ENCODE measurements at places on chromosomes 4 and X. TPM values are rescaled to one million over a fixed set of nuclear protein-coding genes. Genes with fewer than 3 reads are reported as not detected.

GRCh38 chr4:40952217-40952616 lies 202.5 kb downstream of the NSUN7 start:
- no peak for DNase-seq
- H3K4me1 ChIP-seq, result no peaks in the 10 kb centered on the region
- no peaks in the 10 kb centered on the region for H3K27me3 ChIP-seq
- no peak overlapping the region for H3K27ac ChIP-seq

DNA sequence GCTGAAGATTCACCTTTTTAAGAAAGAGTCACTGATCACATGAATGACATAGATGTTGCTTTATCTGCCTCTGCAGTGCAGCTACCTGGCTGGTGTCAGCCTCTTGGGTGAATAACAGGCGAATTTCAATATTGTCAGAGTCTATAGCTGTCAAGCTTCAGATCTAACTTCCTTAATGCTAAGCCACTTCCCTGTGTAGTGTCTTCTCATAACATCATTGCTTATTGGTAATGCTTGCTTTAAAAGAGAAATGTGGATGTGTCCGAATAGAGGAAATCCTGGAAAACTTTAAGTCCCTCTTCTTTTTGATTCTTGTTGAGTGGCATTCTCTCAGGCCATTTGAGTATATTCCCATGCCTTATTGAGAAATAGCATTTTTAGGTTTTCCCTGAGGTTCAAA lies 7.3 kb upstream of the IGFBP7 start:
- no peak overlapping the region for H3K4me3 ChIP-seq
- H3K27ac ChIP-seq, result no peak overlapping the region
- H3K36me3 ChIP-seq, result no peaks in the 10 kb centered on the region

DNA sequence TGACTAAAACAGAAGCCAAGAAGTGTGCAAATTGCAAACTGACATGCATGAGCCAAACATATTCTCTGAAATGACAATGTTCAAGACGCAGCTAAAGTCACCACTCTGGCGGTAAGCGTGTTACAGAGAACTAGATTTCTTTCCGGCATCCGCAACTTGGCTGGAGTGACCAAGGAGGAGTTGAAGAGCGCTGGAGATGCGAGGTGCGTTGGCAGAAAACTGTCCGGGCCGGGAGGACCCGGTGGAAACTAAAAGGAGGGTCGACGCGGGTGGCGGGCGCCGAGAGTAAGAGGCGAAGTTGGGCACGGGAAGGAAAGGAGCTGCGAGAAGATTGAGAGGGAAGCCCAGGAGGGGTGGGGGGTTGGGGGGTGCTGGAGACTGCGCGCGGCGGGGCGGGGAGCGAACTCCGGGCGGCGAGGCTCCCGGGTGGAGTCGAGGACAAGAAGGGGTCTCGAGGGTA lies 807 bp downstream of the SEL1L3 start:
- H3K27me3 ChIP-seq, result no peaks in the 10 kb centered on the region
- peak; percentile 69 for DNase-seq
- H3K4me3 ChIP-seq, result peak overlapping the region; percentile 90
- H3K4me1 ChIP-seq, result peaks cover 50% of the 10 kb centered on the region

DNA sequence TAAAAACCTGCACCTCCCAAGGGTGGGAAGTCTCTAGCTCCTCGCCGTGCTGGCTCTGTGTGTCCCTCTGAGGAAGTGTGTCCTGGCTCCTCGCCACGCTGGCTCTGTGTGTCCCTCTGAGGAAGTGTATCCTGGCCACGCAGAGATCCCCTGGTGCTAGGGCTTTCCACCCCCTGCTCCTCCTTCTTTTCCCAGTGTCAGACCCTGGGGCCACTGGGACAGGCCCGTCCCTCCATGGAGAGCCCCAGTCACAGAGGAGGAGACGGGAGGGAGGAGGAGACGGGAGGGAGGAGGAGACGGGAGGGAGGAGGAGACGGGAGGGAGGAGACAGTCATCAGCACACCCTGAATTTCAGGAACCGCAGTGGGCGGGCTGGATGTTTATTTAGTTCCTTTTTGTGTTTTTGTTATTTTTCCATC lies 53.8 kb upstream of the HGFAC start:
- DNase-seq, result no peak
- H3K27ac ChIP-seq, result no peak overlapping the region
- H3K4me1 ChIP-seq, result peaks cover 3% of the 10 kb centered on the region
- no peak overlapping the region for H3K4me3 ChIP-seq
- no peaks in the 10 kb centered on the region for H3K27me3 ChIP-seq
- no peaks in the 10 kb centered on the region for H3K36me3 ChIP-seq

DNA sequence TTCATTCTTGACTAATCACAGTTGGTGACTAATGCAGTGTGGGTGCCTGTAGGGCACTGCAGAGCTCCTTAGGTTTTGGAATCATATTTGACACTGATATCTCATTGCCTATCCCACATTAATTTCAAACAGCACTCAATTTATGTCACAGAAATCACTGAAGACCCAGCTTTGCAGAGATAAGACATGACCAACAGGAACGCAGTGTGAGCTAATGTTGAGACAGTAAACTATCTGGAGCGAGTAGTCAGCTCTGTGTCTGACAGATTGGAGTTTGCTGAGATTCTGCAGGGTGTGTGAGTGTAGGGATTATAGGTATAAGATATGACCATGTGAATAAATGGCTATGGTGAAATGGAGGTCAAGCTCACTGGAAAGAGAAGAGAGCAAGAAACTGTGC lies 1586.1 kb upstream of the AGA start:
- H3K36me3 ChIP-seq, result no peaks in the 10 kb centered on the region
- no peaks in the 10 kb centered on the region for H3K4me1 ChIP-seq
- DNase-seq, result no peak

GRCh38 chrX:67104982-67105757 lies 438.7 kb upstream of the AR start:
- H3K4me3 ChIP-seq, result no peak overlapping the region
- no peak for DNase-seq
- H3K4me1 ChIP-seq, result no peaks in the 10 kb centered on the region
- no peaks in the 10 kb centered on the region for H3K27me3 ChIP-seq
- no peak overlapping the region for H3K27ac ChIP-seq
- H3K36me3 ChIP-seq, result no peaks in the 10 kb centered on the region

GRCh38 chr4:128841402-128841801 lies 31.9 kb downstream of the JADE1 start:
- H3K4me3 ChIP-seq, result no peak overlapping the region
- no peaks in the 10 kb centered on the region for H3K27me3 ChIP-seq
- H3K36me3 ChIP-seq, result peaks cover 42% of the 10 kb centered on the region

DNA sequence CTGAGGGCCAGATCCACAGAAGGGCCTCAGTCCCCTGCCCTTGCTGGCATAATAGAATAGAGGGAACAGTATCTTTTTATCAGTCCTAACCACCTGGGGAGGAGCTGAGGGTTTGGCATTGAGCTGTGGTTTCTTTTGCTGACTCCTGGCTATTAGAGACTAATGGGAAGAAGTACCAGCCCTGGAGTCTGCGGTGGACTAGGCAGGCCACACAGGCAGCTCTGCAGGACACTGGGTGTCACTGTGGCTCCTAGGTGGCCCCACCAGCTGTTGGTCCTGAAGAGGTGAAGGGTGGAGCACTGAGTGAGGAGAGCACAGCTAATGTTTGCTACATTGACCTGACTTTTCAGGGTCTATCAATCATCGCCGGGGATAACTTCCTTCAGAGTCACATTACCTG lies 52.8 kb upstream of the GPC4 start:
- no peak for DNase-seq
- no peak overlapping the region for H3K27ac ChIP-seq
- no peaks in the 10 kb centered on the region for H3K27me3 ChIP-seq
- H3K4me3 ChIP-seq, result no peak overlapping the region
- H3K4me1 ChIP-seq, result no peaks in the 10 kb centered on the region

DNA sequence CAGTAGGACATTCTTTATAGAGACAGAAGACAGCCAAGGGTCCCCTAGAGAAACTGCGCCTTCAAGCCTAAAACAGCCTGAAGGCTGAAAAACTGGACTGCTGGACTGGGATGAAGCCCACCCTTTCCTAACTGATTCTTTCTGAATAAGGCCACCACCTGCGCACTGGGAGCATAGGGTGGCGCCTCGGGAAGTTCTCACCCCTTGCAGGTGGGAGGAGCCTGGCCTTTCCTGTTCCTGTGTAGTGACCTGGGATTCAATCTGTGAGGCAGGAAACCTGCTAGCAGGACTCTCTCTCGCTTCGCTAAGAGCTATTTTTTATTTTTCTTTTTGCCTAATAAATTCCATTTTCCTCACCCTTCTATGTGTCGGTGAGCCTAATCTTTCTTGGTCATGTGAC lies 61.8 kb upstream of the KLHL13 start:
- no peaks in the 10 kb centered on the region for H3K4me1 ChIP-seq
- no peaks in the 10 kb centered on the region for H3K36me3 ChIP-seq
- no peak overlapping the region for H3K27ac ChIP-seq
- DNase-seq, result no peak
- H3K27me3 ChIP-seq, result no peaks in the 10 kb centered on the region

DNA sequence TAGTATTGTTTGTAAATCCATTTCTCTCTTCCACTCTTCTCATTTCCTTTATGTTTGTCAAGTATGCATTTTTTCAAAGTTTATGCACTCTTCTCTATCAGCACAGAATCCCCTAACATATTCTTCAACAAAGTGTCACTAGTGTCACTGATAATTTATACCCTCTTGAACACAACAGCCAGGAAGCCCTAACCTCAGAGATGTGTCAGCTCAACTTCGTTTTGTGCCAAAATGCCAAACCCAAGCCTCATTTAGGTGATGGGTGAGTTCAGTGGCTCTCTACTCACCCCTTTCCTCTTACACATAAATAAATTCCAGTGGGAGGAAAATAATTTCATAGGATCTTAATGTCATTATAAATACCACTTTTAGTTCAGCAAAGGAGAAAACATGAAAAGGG lies 22.4 kb upstream of the P2RY10 start:
- H3K27ac ChIP-seq, result no peak overlapping the region
- no peaks in the 10 kb centered on the region for H3K4me1 ChIP-seq
- H3K27me3 ChIP-seq, result no peaks in the 10 kb centered on the region
- no peak for DNase-seq
- no peaks in the 10 kb centered on the region for H3K36me3 ChIP-seq

DNA sequence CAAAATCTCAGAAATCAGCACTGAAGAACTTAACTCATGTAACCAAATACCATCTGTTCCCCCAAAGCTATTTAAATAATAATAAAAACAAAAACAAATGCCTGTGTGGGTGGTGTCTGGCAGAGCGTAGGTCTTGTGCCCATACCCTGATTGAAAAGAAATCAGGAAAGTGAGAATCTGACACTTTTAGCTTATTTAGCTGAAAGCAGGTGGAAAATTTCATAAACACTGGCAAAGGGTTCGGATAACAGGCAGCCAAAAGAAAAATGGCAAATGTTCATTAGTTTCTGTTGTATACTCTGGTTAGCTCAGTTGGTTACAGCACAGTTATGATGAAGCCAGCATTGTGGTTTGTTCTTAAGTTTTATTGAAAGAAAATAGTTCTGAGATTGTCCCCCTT lies 48.3 kb downstream of the REPS2 start:
- no peak overlapping the region for H3K4me3 ChIP-seq
- no peaks in the 10 kb centered on the region for H3K36me3 ChIP-seq
- H3K27me3 ChIP-seq, result no peaks in the 10 kb centered on the region
- H3K4me1 ChIP-seq, result no peaks in the 10 kb centered on the region
- no peak overlapping the region for H3K27ac ChIP-seq

GRCh38 chr4:173880897-173881296 lies 350.9 kb upstream of the HAND2 start:
- H3K4me3 ChIP-seq, result no peak overlapping the region
- no peak overlapping the region for H3K27ac ChIP-seq
- H3K27me3 ChIP-seq, result no peaks in the 10 kb centered on the region
- H3K36me3 ChIP-seq, result no peaks in the 10 kb centered on the region
- H3K4me1 ChIP-seq, result no peaks in the 10 kb centered on the region

DNA sequence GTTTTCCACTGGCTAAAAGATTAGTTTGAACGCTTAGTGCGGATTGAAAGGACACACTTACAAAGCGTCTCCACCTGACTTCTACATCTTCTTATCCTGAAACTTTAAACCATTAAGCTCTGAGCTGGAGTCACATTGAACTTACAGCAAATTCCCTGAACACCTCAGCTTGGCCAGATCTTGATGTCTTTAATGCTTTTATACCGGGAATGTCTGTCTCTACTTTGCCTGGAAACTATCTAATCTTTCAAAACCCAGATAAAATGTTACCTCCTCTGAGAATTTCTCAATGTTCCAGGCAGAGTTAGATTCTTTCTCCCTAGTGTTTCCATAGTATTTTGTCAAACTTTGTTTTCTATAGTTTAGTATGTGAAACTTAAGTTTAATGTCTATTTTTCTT lies 179.9 kb downstream of the DTHD1 start:
- no peaks in the 10 kb centered on the region for H3K27me3 ChIP-seq
- no peak overlapping the region for H3K4me3 ChIP-seq
- H3K36me3 ChIP-seq, result no peaks in the 10 kb centered on the region

DNA sequence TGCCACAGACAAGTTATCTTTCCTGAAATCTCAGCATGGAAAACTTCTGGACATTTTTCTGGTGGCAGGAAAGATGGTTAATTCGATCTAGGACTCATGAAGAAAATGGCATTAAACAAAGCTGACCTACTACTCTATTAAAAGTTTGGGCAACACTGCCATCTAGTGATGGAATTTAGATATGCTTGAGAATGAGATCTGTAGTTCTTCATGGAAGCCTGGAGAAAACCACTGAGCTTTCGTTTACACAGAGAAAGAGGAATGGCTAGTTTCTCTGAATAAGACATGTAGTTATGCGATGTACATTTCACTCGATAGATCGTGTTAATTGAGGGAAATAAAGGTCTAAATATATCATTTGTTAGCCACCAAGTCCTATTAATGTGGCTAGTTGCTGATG lies 51.7 kb upstream of the CHRDL1 start:
- no peak overlapping the region for H3K4me3 ChIP-seq
- DNase-seq, result peak; percentile 44
- no peaks in the 10 kb centered on the region for H3K4me1 ChIP-seq
- no peak overlapping the region for H3K27ac ChIP-seq

DNA sequence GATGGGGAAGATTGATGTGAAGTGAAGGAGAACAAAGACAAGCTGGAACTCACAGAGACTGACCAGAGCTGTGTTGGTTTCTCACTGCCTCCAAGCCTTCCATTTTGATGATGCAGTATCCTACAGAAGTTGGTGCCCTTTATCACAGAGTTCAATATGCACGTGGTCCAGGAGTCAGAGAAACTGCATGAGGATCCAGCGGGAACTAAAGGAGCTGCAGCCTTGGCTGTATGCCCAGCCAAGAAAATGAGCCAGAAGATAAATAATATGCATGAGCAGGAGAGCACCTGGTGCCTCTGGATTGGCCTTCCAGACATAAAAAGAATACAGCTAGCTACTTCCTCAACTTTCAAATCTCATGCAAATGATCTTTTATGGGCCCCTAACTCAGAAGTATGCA lies 44.3 kb upstream of the DCLK2 start:
- H3K27me3 ChIP-seq, result no peaks in the 10 kb centered on the region
- no peaks in the 10 kb centered on the region for H3K36me3 ChIP-seq
- no peaks in the 10 kb centered on the region for H3K4me1 ChIP-seq
- no peak overlapping the region for H3K27ac ChIP-seq

The WDR13 gene
- total RNA-seq, result 45.8 TPM

The TLL1 gene
- total RNA-seq, result not detected

The SOWAHB gene
- not detected for total RNA-seq

The EPHA5 gene
- not detected for total RNA-seq

The HGFAC gene
- total RNA-seq, result not detected
